ENCODE measurements at places on chromosomes 1 and 21.
A peak's percentile ranks its signal among the peaks of the same experiment; 100 is the strongest.

DNA sequence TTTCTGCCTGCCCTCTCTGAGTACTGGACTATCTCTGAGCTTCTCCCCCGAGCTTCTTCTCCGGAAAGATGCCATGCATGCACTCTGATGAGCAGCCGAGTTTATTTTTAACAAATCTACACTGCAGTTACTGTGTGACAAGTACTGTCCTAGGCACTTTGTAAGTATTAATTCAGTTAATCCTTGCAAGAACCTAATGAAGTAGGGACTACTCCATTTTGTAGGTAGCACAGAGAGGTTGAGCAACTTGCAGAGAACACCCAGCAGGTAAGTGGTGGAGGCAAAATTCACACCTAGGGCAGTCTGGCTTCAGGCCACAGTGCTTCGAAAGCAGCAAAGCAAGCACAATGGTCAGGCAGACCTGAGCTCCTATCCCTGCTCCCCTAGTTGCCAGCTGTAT is 3.8 kb upstream of the TAL1 start:
- no peak for DNase-seq

- no peak for DNase-seq
Observed at GRCh38 chr1:230185076-230186001, 118.3 kb downstream of the GALNT2 start.

GRCh38 chr1:44010935-44011471 is 19.6 kb downstream of the CCDC24 start:
- no peak for DNase-seq

DNA sequence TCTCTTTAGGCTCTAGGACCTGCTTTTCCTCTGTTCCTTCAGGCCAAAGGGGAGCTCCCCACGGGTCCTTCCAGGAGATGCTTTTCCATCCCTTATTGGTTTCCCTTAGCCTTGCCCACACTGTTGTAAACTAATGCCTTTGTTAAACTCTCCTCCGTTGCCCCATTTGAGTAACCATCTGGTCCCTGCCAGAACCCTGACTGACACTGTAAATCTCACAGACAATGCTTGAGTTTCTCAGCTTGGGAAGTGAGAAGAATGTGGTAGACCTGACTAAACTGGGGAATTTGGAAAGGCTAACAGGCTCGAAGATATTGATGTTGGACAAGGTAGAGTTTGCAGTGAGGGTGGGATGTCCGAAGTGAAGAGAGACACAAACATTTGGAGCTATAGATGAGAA is 11.4 kb downstream of the AKNAD1 start:
- DNase-seq: no peak

DNA sequence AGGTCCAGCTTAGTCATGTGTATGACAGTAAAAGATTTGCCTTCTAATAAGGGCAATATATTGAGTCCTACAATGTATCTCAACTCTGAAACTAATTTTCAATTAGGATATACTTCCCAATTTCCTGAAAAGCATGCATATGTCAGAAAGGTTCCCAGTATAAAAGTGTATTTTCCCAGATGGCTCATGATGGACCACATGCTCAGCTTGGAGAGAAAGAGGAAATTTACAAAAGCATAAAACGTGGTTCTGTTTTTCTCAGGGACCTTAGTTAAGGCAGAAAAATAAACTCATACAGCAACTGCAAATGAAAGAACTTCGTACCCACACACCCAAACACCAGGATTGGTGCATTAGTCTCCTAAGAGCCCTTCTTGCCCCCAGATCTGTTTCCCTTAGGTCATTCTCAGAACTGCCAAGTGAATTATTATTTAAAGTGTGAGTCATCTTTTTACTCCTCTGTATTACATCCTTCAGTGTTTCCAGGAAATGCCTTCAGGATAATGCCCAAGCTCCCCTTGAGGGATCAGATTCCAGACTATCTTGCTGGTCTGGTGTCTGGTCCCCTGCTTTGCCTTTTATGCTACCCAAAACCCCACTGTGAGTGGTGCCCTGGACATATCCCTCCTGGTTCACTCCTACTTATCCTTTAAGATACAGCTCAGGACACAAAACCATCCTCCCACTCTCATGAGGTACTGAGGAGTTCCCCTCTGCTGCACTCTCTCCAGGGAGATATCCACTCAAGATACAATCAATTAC is 57.4 kb downstream of the SSX2IP start:
- no peak for DNase-seq

DNA sequence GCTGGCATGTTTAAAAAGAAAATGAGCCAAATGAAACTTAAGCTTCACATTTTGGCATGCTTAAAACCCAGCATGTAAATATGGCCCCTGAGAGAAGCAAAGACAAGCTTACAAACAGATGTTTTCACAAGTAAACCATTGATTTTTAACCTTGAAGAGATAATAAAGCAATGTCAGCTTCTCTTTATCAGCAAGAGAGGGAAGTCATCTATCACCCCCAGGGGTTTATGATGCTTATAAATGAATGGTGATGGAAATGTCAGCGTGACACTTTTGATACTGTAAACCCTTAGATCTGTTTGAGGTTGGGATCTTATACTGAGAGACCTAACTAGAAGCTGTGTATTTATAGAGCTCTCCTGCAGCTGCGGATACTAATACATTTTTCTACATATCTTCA is 471.3 kb downstream of the PLA2G4A start:
- DNase-seq: no peak

GRCh38 chr1:75067975-75068374 is 66.2 kb upstream of the LHX8 start:
- DNase-seq: no peak

GRCh38 chr1:114008993-114009392 is 29.7 kb downstream of the OLFML3 start:
- no peak for DNase-seq

- no peak for DNase-seq
Observed at GRCh38 chr1:198143797-198144196, 13.0 kb upstream of the NEK7 start.

DNA sequence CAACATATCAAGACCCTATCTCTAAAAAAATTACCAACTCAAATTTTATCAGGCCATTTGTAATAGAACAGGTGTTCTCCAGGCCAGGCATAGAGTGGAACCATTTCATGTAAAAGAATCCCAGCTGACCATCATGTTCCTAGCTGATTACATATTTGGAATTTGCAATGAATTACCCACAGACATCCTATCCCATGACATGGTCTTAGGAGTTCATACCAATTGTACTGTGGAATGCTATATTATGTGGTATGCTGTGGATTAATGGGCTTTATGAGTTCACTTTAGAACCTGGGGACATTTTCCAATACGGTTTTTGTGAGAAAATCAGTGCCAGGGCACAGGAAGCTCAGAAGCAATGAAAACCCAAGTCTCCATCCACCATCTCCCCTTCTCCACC is 110.3 kb downstream of the ZNF281 start:
- no peak for DNase-seq

DNA sequence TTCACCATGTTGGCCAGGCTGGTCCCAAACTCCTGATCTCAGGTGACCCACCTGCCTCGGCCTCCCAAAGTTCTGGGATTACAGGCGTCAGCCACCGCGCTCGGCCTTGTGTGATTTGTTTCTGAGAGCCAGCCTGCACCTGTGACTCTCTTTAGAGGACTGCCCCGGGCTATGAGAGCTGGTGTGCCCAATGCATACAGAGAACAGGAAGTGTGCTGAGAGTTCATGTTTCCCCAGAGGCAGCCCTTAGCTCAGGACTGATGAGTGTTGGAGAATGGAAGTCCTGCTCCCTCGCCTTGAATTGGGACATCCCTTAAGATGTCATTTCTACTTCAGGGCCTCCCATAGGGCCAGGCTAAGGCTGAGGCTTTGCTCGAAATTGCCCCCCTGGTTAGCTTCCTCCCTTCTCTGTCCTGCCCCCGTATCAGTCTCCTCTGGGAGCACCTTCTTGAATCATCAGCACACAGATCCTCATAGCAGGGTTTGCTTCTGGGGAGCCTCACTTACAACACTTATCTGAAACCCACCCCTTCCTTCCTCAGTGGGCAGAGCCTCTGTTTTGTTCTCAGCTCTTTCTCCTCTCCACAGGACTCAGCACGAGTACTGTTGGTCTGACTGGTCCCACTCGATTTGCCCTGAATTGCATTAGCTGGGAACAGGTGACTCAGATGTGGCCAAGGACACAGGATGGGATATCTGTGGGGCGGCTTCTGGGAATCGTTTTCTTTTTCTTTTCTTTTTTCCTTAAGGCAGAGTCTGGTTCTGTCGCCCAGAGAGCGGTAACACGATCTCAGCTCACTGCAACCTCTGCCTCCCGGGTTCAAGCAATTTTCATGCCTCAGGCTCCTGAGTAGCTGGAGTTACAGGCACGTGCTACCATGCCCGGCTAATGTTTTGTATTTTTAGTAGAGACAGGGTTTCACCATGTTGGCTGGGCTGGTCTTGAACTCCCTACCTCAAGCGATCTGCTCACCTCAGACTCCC is 80.1 kb downstream of the UBIAD1 start:
- no peak for DNase-seq

- DNase-seq: no peak
Observed at GRCh38 chr21:45528981-45529784, 13.1 kb downstream of the SLC19A1 start.

GRCh38 chr1:81650776-81651175 is 150.0 kb upstream of the ADGRL2 start:
- DNase-seq: no peak

DNA sequence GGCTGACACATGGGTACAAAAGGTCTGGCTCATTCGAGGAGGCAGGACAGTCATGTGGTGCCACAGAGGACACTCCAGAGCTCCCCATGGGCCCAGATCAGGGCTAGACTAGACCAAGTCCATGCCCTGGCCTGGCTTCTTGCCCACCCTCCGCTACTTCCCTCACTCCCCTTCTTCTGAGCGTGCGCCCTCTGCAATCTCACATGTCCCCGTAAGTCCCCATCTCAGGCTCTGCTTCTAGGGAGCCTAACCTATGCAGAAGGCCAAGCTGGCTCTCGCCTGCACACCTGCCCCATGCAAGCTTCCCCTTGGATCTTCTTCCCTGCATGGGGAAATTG is 553.6 kb downstream of the PTPRU start:
- DNase-seq: no peak

DNA sequence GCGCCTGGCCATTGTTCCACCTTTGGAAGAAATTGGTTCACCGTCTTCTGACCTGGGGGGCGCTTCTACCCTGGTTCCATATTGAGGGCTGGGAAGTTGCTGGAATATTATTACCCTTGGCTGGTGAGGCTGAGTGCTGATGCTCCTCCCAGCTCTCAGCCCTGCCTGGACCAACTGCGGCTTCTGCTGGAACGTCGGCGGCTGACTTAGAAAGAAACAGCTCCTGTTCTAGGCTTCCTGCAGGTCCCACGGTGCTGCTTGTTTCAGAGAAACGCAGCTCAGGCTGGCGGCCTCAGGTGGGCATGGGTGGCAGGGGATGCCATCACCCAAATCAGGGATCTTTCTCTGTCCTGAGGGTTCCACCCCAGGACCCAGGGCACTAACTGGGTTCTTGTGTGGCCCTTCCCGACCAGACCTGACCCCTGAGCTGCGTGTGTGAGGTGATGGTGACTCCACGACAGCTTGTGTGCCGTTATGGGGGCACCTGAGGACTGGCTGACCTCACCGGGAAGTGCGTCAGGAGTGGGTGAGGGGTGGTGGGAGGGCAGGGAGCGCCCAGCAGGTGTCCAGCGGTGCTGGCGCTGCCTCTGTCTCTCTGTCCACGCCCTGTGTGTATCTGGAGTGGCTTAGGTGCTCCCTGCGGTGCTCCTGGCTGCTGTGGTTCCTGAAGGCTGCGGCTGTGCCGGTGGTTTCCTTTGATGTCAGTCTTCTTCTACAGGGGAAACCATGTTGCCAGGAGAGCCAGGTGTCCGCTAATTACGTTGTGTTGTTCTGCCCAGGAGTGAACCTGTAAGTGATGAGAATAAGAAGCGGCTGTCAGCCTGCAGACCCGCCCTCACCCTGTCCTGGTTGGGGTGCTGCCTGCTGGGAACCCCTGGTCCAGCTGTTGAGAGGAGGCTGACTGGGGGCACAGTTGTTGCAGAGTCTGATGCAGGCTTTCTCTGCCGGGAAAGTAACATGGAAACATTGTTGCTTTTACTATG is 8.9 kb downstream of the SKI start:
- DNase-seq: peak; percentile 57

DNA sequence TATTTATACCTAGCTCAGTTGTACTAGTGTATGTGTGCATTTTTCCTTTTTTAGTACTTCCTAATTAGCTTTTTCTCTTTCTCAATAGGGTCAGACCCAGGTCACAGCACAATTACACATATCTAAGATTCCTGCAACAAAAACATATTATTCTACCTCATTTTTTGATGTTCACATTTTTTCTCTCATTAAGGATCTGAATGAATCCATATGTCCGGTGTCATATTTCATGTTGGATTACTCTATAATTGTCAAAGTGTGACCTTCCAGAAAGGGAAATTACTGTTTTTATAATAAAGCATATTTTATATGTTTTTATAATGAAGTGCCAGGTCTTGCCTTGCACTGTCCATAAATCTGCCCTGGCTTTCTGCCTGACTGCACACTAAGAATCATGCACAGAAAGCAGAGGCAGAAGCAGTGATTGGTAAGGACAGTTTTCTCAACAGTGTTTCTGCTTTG is 143.7 kb downstream of the KCNT2 start:
- no peak for DNase-seq

- DNase-seq: no peak
Observed at GRCh38 chr1:199157494-199157893, 518.7 kb downstream of the PTPRC start.

DNA sequence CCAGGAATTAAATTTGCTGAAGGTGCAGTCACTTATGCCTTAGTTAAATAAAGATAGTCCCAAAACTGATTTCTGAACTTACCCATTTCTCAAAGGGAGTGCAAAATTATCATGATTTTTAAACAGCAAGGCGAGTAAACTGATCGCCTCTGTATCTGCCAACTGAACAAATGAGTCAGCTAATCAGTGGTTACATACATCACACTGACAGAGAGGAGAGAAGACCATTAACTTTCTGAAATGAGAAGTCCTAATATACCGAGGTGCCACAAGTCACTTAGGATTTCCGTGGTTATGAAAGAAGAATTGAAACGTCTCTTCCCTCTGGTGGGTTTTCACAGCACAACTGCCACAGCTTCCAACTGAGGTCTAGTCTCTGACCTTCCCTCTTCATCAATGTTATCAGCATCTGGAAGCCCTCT is 400.7 kb downstream of the SMYD3 start:
- DNase-seq: no peak

GRCh38 chr1:92538413-92539061 is 51.8 kb upstream of the GFI1 start:
- DNase-seq: no peak

DNA sequence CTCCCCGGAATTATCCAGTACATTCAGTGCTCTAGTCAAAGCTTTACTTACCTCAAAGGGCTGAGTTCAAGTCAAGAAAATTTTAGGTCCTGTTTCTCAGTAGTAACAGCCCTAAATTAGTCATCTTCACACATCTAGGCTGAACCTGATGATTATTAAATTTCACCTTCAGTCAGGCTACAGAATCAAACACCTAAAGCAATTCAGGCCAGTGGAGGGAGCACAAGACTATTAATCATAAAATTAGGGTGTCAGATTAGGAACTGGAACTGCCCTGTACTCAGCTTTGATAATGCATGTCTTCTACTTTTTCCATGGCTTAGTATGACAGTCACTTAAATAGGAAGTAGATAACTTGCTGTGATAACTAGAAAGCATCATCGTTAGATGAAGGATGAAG is 28.4 kb upstream of the BCAS2 start:
- no peak for DNase-seq

- no peak for DNase-seq
Observed at GRCh38 chr1:94876362-94876761, 50.5 kb downstream of the CNN3 start.

- DNase-seq: no peak
Observed at GRCh38 chr1:116553386-116554115, 17.3 kb downstream of the CD58 start.

- no peak for DNase-seq
Observed at GRCh38 chr1:89847191-89847729, 26.4 kb downstream of the LRRC8D start.

All from effector CD4-positive, alpha-beta T cell (primary cell).